ENCODE measurements at places on chromosomes 7 and 10.

DNA sequence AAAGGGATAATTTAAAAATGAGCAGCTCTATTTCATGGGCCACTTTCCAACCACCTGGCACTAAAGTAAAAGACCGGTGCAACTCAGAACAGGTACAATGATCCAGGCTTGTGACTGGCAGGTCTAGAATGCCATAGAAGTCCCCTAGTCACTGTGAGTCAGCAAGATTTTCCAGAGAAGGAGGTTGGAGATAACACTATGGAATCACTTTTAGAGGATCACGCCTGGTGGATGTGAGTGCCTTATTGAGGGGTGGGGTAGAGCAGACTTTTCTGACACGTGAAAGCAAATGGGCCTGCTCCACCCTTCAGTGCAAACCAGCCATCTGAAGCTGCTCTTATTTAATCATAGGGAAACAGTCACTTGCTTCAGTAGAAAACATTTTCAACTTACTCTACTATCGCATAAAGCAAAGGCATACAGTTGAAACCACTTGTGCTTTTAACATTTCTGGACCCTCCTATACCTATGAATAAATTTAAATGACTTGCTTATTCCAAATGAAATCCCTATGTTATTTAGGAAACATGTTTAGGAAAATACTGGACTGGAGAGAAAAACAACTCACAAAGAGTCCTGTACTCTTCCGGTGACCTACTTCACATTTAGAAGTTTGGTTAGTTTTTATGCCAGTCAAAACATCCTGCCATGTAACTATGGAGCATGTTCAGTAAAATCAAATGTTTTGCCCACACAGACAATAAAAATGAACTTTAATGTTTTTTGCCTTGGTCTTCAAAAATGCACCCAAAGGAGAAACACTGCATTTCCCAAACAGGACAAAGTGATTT lies 21.5 kb upstream of the AKR1C1 start:
- DNase-seq = no peak

GRCh38 chr7:27603813-27604212 lies 58.9 kb downstream of the HIBADH start:
- DNase-seq = no peak

- DNase-seq = no peak
Observed at GRCh38 chr10:3698312-3698711, 86.7 kb downstream of the KLF6 start.

- no peak for DNase-seq
Observed at GRCh38 chr10:34491678-34492077, 323.4 kb downstream of the PARD3 start.

GRCh38 chr7:148815612-148816011 lies 68.5 kb downstream of the EZH2 start:
- no peak for DNase-seq

DNA sequence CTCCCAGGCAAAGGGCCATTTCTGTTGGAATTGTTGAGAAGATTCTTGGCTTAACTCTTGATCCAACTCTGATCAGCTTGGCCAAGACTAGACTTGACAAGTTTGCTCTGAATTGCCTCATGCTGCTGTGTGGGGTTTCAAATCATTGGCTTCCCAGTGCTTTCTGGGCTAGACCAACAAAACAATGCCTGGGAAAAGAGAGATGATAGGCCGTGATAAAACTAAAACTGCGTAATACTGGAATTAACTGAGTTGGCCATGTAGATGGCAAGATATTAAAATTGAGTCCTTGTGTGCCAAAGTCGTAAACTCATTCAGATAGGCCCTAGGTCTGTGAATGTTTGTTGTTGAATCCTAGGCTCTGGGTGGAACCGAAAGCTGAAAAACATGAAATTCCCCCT lies 222.6 kb downstream of the MGMT start:
- DNase-seq = no peak

- no peak for DNase-seq
Observed at GRCh38 chr7:110296321-110296720, 794.6 kb upstream of the LRRN3 start.

DNA sequence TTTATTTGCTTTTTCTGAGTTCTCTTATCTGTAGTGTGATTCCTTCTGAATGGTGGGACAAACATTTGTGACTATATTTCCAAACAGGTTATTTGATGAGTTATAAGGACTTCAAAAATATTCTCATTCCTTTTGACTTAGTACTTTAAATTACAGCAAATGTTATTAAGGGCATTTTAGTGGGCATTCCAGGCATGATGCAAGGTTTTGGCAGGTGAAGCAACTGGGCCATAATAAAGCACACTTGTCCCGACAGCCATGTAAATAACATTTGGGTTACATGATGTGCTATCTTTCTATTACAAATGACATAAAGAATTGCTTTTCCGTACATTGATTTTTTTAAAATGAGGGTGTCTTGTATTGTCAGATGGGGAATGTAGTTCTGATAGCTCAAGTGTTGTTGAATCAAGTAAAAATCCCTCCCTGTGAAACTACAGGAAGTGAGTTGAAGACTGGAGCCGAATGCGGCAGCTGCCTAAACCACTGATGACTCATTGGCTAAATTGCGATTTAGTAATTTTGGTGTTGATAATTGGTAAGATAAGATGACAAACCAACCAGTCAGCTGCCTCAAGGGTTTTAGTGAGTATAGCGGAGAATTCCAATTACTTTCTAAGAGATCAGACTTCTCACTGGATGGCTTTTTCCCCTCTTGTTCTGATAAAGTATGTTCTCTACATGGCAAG lies 231.3 kb upstream of the NPY start:
- no peak for DNase-seq

GRCh38 chr10:73887294-73888039 lies 13.1 kb upstream of the CAMK2G start:
- DNase-seq = peak; percentile 84

DNA sequence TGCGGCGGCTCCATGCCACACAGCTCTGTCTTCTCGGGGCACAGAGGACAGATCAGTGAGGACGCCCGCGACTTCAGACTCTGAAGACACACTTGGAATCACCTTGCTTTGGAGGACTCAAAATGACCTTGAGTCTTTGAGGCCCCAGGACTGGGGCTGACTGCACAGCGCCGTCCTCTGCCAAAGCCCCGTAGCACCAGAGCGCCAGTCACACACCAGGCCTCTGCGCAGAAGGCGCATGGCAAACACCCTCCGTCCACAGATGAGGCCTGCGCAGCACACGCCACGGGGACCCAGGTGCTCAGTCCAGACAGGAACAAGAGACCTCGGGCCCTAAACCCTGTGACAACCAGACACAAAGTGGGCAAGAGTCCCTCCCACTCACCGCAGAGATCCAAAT lies 134.7 kb downstream of the MAD1L1 start:
- no peak for DNase-seq

DNA sequence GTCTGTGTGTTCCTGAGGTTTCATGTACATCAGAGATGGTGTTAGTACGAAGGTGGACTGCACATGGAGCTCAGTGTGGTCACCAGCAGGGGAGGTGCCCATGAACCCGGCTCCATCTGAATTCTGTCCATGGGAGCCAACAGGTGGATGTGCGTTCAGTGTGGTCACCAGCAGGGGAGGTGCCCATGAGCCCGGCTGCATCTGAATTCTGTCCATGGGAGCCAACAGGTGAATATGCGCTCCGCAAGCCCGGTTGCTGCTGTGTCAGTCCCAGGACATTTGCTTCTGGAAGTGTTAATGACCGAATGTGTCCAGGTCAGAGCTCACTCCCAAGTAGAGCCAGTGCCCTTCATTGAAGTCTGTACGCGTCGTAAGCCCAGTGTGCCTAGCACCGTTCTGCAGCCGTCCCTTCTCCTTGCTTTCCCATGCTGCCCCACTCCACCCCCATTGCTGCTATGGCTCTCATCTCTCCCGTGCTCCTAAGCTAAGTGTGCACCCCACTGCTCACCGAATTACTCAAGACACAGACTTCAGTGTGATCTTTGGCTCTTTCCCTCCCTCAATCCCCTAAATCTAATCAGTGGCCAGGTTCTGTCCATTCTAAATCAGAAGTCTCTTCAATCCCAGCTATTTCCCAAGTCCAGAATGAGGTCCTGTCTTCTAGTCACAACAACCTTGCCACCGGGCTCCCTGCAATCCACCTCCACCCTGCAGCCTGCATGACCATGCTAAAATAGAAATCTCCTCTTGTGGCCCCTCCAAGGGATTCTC lies 352.4 kb downstream of the TCERG1L start:
- no peak for DNase-seq

DNA sequence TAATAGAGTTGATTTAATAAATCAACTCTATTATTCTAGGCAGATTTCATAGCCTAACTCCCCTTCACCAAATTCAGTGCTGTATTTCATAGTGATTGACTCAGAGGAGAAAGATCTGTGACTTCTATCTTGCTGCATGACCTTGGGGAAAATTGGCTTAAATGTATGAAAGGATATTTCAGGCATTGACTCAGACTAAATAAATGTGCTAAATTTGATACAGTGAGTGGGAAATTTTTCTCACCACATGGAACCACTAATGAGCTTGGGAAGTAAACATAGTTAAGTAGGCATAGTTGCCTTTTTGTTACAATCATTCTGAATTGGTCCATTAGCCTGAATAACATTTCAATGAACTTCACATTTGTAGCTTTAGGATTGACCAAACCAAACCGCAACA lies 89.0 kb upstream of the PRPS1L1 start:
- DNase-seq = no peak

GRCh38 chr10:133231946-133232574 lies 2.0 kb downstream of the UTF1 start:
- DNase-seq = no peak

Measured in suprapubic skin (tissue), 4 donors.